ENCODE measurements at places on chromosomes 5 and 9.

DNA sequence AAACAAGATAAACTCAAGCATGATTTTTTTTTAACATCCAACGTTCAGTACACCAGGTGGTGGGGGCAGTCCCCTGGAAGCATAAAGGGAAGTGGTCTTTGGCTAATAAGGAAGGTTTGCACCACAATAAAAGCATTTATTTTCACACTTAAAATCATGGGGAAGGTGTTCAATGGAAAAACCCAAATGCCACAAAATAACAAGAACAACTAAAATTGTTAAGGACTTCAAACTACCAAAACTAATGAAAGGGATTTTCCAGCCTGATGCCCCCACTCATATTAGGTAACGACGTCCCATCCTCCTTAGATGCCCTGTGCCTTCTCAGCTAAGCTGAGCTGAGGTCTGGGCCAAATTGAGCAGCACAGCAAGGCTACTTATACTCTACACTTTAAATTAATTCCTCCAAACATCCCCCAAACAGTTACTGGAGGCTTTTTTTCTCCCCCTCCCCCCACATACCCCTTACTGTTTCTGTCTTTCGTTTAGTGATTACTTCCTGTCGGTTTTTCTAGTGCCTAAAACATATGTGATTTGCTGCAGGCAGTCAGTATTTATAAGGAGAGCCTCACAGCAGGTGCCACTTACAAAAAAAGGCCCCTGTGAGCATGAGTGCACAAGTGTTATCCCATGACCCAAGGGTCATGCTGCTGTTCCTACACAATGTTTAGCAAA lies 259.7 kb upstream of the ZNF608 start:
- no peak for DNase-seq

- DNase-seq: no peak
Measured at GRCh38 chr5:21823076-21823574, 1030.0 kb downstream of the CDH12 start.

- no peak for DNase-seq
Measured at GRCh38 chr9:111926421-111926875, 29.8 kb downstream of the UGCG start.

- no peak for DNase-seq
Measured at GRCh38 chr5:172150514-172151425, 37.3 kb downstream of the STK10 start.

GRCh38 chr5:167708449-167708848 lies 583.0 kb upstream of the WWC1 start:
- no peak for DNase-seq

DNA sequence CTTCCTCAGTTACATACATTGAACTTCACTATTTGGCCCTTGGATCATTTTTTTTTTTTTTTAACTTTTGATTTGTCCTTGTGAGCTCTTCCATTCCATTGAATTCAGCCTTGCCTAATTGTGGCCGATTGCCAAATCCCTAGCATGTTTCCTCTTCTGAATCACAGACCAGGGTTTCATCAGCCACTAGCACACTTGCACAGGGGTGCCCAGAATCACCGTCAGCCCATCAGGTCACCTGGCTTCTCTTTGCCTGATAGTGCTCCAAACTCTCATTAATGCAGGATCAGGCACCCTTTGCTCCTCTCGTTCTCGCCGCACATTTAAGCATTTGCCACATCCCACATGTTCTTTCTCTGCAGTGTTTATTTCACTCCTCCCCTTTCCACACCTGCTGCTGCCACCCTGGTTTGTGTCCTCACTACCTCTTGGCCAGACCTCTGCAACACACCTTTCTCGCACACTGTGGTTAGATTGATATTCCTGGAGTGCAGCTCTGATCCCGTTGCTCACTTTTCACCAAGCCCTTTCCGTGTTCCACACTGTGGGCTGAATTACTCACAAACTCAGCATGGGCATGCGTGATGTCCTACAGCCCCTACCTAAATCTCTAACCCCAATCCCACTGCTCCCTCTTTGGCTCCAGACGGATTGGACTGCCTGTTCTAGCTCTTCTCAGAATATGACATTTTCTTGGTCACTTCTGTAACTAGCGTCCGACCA lies 9.8 kb downstream of the PIK3R1 start:
- no peak for DNase-seq

GRCh38 chr5:151051931-151052608 lies 28.8 kb downstream of the TNIP1 start:
- no peak for DNase-seq

- no peak for DNase-seq
Measured at GRCh38 chr5:6961123-6961522, 247.9 kb downstream of the TENT4A start.

- no peak for DNase-seq
Measured at GRCh38 chr9:108525186-108525585, 330.6 kb downstream of the ACTL7B start.

Data from stimulated activated CD4-positive, alpha-beta T cell treated with anti-CD3 and anti-CD28 coated beads, Interleukin-4, amount 100 ng/mL, for 48 hours (primary cell).